Esophagus squamous epithelium (tissue), 5 donors: ENCODE measurements at places on chromosomes 11 and 22. TPM values are rescaled to one million over a fixed set of nuclear protein-coding genes. Genes with fewer than 3 reads are reported as not detected.

The P2RY6 gene
- 1.3 TPM for total RNA-seq

The LRRN4CL gene
- total RNA-seq: 2.2 TPM

The TMEM135 gene
- 12.0 TPM for total RNA-seq

The CXCR5 gene
- 0.06 TPM for total RNA-seq

The MS4A4E gene
- 0.88 TPM for total RNA-seq

The TOMT gene
- not detected for total RNA-seq

The OLFML1 gene
- 6.3 TPM for total RNA-seq

The HPX gene
- total RNA-seq: not detected

The GPHA2 gene
- not detected for total RNA-seq

The OR5B21 gene
- not detected for total RNA-seq
